Bronchus fibroblast of lung (primary cell): ENCODE measurements at places on chromosomes 2 and 18. TPM values are rescaled to one million over a fixed set of nuclear protein-coding genes. Genes with fewer than 3 reads are reported as not detected.

Gene EPHA4
- 8.9 and 15.2 TPM in 2 replicates for total RNA-seq

Gene ABCG5
- total RNA-seq: not detected in 2 replicates

Gene CD28
- not detected in 2 replicates for total RNA-seq

Gene HOXD13
- total RNA-seq: not detected in 2 replicates

Gene PCARE
- not detected in 2 replicates for total RNA-seq

Gene AGFG1
- 38.8 and 44.9 TPM in 2 replicates for total RNA-seq

Gene KLHL29
- 2.5 TPM in 2 replicates for total RNA-seq

Gene CXCR4
- total RNA-seq: not detected in 2 replicates

Gene CYP26B1
- not detected in 2 replicates for total RNA-seq

Gene CRYBA2
- not detected in 2 replicates for total RNA-seq

Gene GPATCH11
- 4.8 and 6.7 TPM in 2 replicates for total RNA-seq

Gene CXCR1
- not detected in 2 replicates for total RNA-seq

Gene KANSL1L
- total RNA-seq: 3.7 and 6.1 TPM in 2 replicates

Gene BMP10
- total RNA-seq: not detected in 2 replicates

Gene BIN1
- total RNA-seq: 38.8 and 40.7 TPM in 2 replicates

Gene CDCA7
- 29.3 and 33.8 TPM in 2 replicates for total RNA-seq

Gene HK2
- 4.2 and 4.6 TPM in 2 replicates for total RNA-seq

Gene TAF1B
- total RNA-seq: 5.4 and 10.3 TPM in 2 replicates

Gene CXXC1
- 43.6 and 46.9 TPM in 2 replicates for total RNA-seq

Gene SFXN5
- 6.9 and 8.5 TPM in 2 replicates for total RNA-seq

Gene GRB14
- total RNA-seq: 0.17 TPM in 1 of 2 replicates, not detected in the other

Gene ITGA4
- total RNA-seq: 31.1 and 36.1 TPM in 2 replicates

Gene RGPD4
- not detected in 2 replicates for total RNA-seq

Gene LIPG
- total RNA-seq: 10.8 and 13.7 TPM in 2 replicates

Gene ONECUT2
- under 0.01 TPM in 2 replicates for total RNA-seq

Gene CHRND
- not detected in 2 replicates for total RNA-seq

Gene MDH1B
- total RNA-seq: 0.34 and 0.45 TPM in 2 replicates

Gene UGT1A3
- not detected in 2 replicates for total RNA-seq

Gene IL37
- not detected in 2 replicates for total RNA-seq

Gene CYBRD1
- total RNA-seq: 38.7 and 40.5 TPM in 2 replicates
